ENCODE measurements at places on chromosomes 16 and 17. TPM values are rescaled to one million over a fixed set of nuclear protein-coding genes. Genes with fewer than 3 reads are reported as not detected.

The FNDC8 gene
- not detected for total RNA-seq

The DOC2A gene
- total RNA-seq, result 5.8 TPM

The BHLHA9 gene
- 0.62 TPM for total RNA-seq

The MYO15A gene
- 2.4 TPM for total RNA-seq

DNA sequence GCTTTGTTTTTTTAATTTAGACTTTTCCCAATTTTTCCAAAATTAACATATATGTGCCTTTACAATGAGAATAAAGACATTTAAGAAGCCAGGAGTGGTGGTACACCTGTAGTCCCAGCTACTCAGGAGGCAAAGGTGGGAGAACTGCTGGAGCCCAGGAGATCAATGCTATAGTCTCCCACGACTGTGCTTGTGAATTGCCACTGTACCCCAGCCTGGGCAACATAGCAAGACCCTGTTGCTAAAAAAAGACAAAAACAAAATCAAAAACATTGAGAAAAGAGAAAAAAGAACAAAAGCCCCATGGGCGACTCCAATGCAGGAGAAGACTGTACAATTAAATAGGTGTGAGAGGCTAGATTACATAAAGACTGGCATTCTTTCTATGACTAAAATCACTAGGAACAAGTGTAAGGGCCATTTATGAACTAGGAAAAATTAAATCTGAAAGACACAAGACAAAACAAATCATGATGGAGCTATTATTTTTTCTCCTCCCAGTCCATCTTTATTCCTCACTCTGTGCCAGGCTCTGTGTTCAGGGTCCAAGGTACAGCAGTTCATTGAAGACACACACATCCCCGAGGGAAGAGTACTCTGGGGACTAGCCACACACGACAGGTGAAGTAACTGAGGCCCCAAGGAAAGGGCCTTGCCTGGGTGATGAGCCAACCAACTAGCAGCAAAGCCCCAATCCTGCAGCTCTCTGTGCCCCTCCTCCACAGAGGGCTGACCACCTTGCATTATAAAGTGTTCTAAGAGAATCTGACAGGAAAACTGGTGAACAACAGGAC lies 79.8 kb downstream of the CREBBP start:
- peaks cover 21% of the 10 kb centered on the region for H3K36me3 ChIP-seq
- H3K27ac ChIP-seq, result no peak overlapping the region
- no peak for DNase-seq

GRCh38 chr16:87312008-87312407 lies 5.2 kb downstream of the C16orf95 start:
- H3K27ac ChIP-seq, result no peak overlapping the region
- no peak overlapping the region for H3K4me3 ChIP-seq
- no peak for DNase-seq
- no peaks in the 10 kb centered on the region for H3K4me1 ChIP-seq
- H3K36me3 ChIP-seq, result no peaks in the 10 kb centered on the region

Data from endodermal cell (in vitro differentiated cells).